ENCODE measurements at places on chromosomes 13 and 19. TPM values are rescaled to one million over a fixed set of nuclear protein-coding genes. Genes with fewer than 3 reads are reported as not detected.

GRCh38 chr13:112784811-112785482 is 95.1 kb downstream of the ATP11A start:
- DNase-seq = no peak

- DNase-seq = no peak
Observed at GRCh38 chr19:12782424-12783290, 7.3 kb upstream of the HOOK2 start.

GRCh38 chr13:53068585-53069520 is 40.2 kb downstream of the OLFM4 start:
- no peak for DNase-seq

DNA sequence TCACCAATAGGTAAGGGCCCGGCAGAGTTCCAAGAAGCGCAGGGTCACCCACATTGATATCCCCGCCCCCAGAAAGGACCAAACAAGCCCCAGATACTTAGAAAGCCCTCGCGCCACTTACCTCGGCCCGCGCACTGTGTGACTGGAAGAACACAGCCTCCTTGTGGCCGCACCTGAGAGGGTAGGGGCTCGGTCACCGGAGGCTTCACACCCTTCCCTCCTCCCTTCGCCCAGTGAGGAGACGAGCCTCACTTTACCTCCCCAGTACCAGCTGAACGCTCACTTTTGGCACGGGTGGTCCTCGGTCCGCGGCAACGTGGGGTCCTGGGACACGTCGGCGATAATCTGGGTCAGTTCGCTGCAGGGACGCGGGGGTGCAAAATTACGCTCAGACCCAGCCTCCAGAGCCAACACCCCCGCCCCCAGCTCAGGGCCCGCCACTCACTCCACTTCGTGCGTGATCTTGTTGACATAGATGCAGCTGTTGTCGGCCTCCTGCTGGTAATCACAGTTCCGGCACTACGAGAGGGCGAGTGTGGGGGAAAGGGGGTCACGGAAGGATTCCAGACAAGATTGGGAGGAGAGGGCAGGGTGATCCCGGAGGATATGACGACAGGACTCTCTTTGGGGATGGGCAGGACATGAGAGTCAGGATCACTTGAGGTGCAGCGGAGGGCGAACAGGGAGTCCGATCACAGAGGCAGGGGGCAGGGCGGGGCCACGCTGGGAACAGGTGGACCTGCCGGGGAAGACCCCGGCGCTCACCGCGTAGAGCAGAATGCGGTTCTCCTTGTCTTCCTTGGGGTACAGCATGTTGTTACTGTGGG is 568 bp downstream of the POLR2I start:
- DNase-seq = no peak

GRCh38 chr13:43113603-43114002 is 90.2 kb downstream of the DNAJC15 start:
- DNase-seq = peak; percentile 26

- DNase-seq = no peak
Observed at GRCh38 chr19:6660930-6661329, 9.0 kb downstream of the TNFSF14 start.

DNA sequence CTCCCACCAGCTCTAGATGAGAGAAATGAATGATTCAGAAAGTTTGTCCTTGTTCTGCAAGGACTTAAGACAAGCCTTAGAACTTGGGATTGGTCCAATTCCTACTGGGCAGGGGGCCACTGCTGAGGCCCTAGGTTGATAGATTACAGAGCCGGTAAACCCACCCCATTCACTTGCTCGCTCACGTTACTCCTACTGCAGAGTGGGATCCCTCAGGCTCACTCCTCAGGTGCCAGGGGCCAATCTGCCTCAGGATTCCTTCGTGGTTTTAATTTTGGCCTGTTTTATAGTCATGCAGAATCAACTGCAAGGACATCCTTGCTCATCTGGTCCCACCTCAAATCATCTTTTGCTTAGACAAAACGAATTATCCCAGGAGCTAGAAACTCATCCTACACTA is 59.0 kb downstream of the SERP2 start:
- no peak for DNase-seq

- DNase-seq = no peak
Observed at GRCh38 chr19:39218230-39219007, 14.4 kb upstream of the SYCN start.

DNA sequence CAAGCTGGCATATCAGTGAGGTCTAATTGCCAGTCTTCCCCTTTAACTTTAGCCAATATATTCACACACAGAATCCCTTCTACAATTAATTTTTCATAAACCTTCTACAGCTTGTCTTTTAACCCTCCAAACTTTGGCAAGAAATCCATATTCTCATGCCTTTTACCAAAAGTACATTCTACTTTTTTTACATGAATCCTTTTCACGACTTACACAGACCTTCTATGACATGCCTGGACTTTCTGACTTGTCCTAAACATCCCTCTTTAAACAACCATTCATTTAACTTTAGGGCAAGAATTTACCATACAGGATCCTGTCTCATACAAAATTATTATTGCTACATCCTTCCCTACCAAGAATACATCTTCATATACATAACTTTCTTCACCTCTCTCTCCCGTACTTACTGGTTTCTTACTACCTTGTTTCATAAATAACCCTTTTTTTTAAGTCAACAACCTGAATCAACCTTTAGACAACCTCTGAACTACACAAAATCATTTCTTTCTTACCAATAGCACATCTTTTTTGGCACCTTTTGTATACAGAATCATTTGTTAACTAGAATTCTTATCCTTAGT is 23.5 kb downstream of the ZNF544 start:
- no peak for DNase-seq

- DNase-seq = peak; percentile 76
Observed at GRCh38 chr19:4575267-4576015, 16.0 kb upstream of the SEMA6B start.

GRCh38 chr19:35171730-35172129 is 17.2 kb downstream of the FXYD5 start:
- no peak for DNase-seq

GRCh38 chr13:28805193-28805819 is 14.8 kb upstream of the MTUS2 start:
- DNase-seq = no peak

- peak; percentile 33 for DNase-seq
Observed at GRCh38 chr19:47284324-47284899, 9.7 kb downstream of the INAFM1 start.

DNA sequence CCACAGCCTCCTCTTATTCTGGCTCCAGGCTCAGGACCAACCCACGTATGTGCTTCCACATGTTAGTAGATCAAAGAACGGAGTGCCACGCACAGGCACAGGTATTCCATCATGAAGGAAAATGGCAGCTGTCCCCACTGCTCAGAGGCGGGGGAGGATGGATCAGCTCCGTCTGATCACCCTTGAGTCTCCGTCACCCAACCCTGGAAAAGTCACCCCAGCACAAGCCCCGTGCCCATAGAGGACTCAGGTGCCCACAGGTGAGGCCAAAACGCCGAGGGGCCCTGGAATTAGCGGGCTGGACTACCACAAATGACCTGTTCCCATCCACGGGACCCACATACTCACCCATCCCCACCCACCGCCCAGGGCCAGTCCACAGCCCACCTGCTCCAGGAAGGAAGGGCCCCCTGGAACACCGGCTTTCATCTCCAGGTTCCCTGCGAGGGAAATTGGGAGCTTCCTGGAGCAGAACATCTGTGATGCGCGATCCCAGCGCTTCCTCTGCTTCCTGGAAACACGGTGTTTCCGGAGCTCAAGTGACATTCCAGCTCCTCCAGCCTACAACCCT is 120.5 kb upstream of the SPACA7 start:
- no peak for DNase-seq

GRCh38 chr13:23470790-23471614 is 37.5 kb upstream of the SACS start:
- DNase-seq = no peak

DNA sequence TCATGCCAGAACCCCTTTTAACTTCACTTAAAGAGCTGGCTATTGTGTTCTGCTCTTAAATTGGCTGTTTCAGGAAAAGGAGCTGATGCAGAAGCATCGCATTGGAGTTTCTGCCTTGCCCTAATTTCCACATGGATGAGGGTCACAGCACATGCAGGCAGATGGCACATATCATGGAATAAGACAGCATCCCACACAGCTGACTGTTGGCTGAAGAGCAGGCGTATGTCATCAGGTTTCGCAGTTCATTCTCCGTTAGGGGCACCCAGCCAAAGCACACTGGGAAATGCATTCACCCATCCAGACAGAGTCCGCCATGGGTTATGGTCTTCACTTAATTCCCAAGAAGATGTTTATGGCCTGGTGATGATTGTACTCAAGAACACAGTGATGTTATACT is 572.5 kb downstream of the LIG4 start:
- peak; percentile 13 for DNase-seq

DNA sequence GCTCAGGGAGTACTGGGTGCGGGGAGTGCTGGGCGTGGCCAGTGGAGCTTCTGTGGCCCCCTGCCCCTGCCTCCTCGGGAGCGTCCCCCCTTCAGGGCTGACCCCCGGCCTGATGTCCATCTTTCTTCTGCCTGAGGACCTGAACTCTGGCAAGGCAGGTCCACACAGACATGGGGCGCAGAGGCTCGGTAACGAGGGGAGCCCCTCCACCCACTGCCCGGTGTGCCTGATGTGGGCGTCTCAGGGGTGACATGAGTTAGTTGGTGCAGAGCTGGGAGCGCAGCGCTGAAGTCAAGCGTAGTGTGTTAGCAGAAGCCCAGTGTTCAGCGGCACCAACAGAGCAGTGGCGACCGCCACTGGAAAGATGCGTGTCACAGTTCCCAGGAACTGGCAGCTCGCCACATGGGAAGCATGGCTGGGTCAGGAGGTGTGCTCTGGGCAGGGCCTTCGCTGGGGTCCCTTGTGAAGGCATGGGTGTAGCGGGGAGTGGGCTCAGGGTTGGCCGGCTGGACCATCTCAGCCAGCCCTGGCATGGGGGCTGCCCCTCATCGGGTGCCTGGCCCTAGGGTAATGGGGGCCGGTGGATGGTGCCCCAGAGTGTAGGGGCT is 11.5 kb downstream of the THOP1 start:
- DNase-seq = no peak

GRCh38 chr19:1566392-1567115 is 1.6 kb downstream of the MEX3D start:
- DNase-seq = peak; percentile 49

The CCNA1 gene
- not detected for polyA plus RNA-seq

The C2CD4C gene
- polyA plus RNA-seq = 0.05 TPM

The NOVA2 gene
- polyA plus RNA-seq = not detected

The RNF225 gene
- not detected for polyA plus RNA-seq

The TGFBR3L gene
- polyA plus RNA-seq = not detected

Data from AG04450 (cell line).